ENCODE measurements at places on chromosomes 1 and 21. TPM values are rescaled to one million over a fixed set of nuclear protein-coding genes. Genes with fewer than 3 reads are reported as not detected.
A peak's percentile ranks its signal among the peaks of the same experiment; 100 is the strongest.

GRCh38 chr1:228278432-228278941 lies 70.6 kb downstream of the OBSCN start:
- DNase-seq, result no peak

- DNase-seq, result no peak
Observed at GRCh38 chr1:217747156-217747769, 116.1 kb downstream of the SPATA17 start.

DNA sequence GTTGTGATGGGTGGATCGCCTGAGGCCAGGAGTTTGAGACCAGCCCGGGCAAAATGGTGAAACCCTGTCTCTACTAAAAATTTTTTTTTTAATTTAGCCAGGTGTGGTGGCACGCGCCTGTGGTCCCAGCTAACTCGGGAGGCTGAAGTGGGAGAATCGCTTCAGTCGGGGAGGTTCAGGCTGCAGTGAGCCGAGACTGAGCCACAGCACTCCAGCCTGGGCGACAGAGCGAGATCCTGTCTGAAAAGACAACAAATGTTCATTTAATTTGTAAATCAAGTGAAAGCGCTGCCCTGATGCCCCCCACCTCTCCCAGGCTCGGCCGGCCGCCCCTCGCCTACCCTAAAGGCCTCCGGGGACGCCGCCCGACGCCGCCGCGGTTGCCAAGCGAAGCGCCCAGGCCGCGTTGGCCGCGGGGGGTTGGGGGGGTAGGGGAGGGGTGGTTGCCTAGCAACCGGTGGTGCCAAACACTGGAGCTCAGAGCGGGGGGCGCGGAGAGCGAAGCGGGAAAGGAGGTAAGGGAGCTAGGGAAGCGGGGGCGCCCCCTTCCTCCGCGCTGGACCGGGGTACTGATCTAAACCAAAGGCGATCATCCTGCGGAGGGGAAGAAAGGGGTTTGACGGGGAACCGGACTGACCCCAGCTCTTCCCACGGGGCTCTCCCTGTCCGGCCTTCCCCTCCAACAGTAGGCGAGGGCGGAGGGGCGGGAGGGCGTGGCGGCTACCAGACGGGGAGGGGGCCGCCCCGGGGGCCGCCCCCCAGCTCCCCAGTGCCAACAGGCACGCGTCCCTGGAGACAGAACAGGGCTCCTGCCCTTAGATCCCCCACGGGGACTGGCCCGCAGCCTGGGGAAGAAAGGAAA lies at the start of gene TEKT2:
TEKT2 (plus strand) TSS at position 460 of the 862 bp plus-strand sequence. CDS start 828 bp downstream, outside the sequence.
- no peak for DNase-seq

GRCh38 chr1:152111515-152111968 lies 3.7 kb downstream of the TCHH start:
- peak; percentile 63 for DNase-seq

GRCh38 chr21:44706026-44706705 lies 5.2 kb downstream of the TSPEAR start:
- no peak for DNase-seq

DNA sequence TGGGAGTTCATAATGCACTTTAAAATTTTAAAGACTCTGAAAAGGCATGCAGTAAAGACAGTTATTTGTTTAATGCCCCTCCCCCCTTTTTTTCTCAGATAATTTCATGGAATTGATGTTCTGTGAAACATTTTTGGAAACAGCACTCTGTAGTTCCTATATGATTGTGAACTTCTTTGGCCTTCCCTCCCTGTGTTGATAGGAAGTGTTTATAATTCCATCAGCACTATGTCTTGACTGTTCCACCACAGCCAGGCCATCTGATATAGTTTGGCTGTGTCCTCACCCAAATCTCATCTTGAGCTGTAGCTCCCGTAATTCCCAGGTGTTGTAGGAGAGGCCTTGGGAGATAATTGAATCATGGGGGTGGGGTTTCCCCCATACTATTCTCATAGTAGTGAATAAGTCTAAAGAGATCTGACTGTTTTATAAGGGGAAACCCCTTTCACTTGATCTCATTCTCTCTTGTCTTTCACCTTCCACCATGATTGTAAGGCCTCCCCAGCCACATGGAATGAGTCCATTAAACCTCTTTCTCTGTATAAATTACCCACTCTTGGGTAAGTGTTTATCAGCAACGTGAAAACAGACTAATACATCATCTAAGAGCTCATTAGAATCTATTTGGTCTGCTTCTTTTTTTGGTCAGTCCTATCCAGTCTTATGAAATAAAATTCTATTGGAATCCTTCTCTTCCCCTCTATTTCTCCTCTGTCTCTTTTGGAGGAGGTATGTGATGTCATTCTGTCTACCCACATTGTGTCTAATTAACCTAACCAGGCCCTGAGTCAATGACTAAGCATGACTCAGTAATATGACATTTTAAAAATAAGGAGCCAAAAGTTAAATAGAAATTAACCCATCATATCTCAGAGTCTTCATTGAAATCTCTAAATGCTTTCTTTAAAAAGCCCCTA lies 8.9 kb downstream of the CCDC185 start:
- no peak for DNase-seq

DNA sequence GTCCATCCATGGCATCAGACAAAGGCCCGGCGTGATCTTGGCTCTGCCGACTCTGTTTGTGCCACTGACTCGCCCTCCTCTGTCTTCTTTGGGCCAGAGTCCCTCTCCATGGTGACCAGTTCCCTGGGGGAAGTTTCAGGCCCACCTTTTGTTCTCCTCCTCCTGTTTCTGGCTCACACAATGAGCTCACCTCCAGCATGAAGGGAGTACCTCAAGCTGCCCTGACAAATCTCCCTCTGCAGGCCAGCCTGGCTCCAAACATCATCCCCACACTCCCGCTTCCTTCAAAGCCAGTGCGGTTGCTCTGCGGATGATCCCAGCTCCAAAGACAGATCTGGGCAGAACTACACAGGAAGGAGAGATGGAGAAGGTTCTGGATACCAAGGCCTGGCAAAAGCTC lies 576.6 kb downstream of the NPHP4 start:
- DNase-seq, result no peak

DNA sequence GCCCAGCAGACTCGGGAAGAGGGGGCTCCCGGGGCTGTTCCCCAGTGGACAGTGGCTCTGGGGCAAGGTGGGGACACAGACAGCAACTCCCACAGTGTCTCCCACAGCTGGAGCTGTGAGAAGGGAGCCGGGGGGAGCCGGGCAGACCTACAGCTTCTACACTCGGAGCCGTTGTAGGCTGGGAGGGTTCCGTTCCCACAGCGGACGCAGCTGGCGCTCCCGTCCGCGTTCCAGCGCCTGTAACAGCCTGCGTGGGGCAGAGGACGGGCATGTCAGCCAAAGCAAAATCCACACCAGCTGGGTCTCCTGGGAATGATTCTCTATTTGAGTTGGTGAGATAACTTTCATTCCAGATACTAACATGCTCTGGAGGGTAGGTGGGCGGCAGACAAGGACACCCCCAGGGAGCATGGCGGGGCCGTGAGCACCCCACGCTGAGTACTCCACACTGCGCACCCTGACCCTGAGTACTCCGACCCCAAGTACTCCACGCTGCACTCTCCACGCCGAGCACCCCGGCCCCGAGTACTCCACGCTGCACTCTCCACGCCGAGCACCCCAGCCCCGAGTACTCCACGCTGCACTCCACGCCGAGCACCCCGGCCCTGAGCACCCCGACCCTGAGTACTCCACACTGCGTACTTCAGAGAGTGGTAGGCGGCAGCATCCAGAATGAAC lies 13.4 kb upstream of the RNF223 start:
- DNase-seq, result no peak

DNA sequence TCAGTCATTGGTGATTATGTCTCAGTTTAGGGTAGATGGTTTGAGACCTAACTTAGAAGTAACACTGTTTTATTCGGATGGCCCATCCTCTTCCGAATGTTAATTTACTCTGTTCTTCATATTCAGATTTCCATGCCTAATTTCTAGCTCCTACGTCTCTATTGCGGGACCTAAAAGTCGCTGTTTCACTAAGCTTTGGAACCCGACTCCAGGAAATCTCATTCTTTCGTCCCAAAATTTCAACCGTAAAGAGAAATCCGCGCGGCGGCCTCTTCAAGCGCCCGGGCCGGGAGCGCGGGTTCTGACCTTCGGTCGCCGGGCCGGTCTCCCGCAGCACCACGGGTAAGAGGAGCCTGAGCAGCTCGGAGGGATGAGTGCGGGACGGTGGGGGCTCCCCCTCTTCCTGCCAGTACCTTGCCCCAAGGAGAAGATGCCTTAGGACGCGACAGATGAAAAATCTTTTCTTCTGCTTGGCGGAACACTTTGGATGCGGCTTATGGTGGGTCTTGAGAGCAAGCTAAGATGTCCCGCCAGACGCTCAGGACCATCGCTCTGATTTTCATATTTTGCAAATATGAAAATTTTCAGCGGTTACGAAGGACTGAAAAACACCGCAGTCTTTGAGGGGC lies 128.7 kb downstream of the PPIAL4G start:
- DNase-seq, result no peak

DNA sequence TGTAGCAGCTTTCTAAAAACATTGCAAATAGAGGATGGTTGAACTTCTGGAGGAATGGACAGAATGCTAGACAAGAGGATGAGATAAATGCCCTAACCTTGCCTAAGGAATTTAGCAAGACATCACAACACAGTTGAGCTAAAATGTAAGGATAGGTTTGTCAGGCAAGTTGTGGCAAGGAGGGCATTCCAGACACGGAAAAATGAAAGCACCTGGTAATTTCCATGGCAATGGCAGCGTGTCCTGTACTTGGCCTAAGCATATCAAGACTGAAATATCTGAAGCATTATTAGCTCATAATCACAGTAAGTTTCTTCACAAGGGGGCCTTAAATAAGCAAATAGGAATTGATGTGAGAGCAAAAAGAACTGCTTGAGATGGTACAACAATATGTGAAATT lies 105.1 kb upstream of the USP25 start:
- DNase-seq, result no peak

GRCh38 chr1:151196292-151196800 lies 2.0 kb upstream of the PIP5K1A start:
- DNase-seq, result peak; percentile 77

DNA sequence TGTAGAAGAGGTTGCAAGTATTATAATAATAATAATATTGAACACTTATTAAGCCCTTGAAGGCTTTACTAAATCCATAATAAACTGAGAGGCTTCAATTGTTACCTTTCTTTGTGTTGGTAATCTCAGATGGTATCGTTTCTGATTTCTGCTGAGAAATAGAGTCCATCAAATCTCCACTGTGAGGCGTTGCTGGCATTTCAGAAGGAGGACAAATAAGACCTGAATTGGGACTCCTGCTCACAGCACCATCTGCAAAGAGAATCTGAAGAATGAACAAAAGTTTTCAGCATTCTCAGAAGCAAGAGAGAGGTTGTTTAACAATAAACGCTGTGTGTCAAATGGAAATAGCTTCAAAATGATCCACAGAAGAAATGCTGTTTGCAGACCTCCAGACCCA lies 93.7 kb downstream of the WDR3 start:
- DNase-seq, result no peak

DNA sequence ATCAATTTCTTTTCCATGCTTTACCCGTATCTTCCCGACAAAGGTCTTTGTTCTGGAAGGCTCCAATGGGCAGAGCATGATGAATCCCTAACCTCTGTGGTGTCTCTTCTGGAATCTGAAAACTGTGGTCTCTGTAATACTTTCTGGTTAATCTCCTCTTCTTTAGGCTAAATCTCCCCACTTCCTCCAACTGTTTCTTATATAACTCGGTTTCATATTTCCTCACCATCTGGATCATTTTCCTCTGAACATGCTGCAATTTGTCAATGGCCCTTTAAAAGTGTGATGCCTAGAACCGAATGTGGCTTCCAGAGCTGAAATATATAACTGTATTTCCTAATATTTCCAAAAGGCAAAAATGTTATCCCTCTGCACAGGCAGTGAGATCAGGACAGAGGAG lies 66.1 kb downstream of the ALG14 start:
- no peak for DNase-seq

DNA sequence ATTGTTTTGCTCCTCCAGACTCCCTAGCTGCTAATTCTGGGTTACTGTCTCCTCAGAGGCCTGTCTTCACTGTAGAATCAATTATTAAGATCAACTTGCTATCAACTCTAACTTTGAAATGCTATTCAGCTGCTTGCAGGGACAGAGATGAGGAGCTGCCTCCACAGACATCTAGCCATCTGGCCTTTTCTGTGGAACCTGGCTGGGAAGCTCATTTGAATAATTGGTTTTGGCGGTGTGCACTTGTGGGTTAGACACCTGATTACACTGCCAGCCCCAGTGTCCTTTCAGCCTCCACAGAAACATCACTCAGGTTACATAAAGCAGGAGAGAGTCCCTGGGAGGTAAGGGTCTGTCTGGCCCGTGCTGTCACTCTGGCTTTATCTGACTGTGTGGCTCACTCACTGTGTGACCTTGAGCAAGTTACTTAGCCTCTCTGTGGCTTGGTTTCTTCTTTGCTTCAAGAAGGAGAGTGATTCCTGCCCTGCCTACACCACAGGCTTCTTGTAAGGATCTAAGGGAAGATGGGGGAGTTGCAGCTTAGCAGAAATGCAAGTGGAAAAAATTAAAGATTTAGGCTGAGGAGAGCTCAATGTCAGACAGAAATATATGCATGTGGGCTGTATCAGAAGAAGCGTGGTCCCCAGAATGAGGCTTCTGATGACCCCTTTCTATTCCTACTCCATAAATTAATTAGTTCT lies 131.6 kb downstream of the BEND5 start:
- DNase-seq, result no peak

DNA sequence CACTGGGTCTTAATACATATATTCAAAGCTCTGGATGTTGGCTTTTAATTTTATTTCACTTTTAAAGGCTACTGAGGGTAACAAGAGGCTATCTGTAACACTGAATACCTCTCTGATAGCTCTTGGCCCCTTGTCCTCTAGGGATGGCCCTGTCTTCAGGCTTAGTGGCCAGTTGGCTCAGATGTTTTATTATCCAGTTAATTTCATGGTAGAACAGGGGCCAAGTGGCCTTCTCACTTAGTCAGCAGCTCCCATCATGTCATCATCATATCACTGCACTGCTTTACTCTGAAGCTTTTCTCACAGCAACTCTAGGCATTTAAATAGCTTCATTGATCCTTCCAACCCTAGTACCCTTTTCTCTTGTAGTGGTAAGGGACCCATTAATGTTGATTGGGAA lies 40.2 kb upstream of the MACF1 start:
- DNase-seq, result no peak

DNA sequence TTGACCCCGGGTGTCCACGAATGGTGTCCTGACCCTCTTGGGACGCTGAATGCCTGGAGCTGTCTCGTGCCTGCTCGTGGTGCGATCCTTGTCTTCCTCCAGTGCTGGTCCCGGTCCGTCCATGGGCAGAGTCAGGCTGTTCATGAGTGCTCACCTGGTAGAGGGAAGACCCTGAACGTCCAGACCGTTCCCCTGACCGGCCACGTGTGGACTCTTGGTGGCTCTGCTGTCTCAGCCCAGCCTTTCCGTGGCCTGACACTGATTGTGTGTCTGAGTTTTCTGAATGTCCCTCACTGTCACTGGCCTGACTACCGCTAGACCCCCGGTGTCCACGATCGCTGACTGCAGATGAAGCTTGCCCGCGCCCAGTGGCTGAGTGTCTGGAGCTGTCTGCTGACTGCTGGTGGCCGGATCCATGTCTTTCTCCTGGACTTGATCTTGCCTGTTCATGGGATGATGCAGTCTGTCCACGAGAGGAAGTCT lies 11.7 kb downstream of the FLG start:
- peak; percentile 37 for DNase-seq

- no peak for DNase-seq
Observed at GRCh38 chr1:44151332-44151731, 9.9 kb upstream of the KLF18 start.

Gene PLPPR5
- not detected for total RNA-seq

Gene CDK18
- total RNA-seq, result not detected

Gene LEMD1
- total RNA-seq, result not detected

Gene PRAMEF10
- total RNA-seq, result not detected

Gene GRIK1
- not detected for total RNA-seq

Gene PEA15
- total RNA-seq, result 321 TPM

Gene FUCA1
- total RNA-seq, result 2.3 TPM

Gene BMP8B
- total RNA-seq, result 0.08 TPM

Gene CHRNB2
- not detected for total RNA-seq

Gene MRPS21
- 45.5 TPM for total RNA-seq

Gene KRTAP7-1
- total RNA-seq, result not detected

Gene MYBPHL
- not detected for total RNA-seq
